ENCODE measurements at places on chromosomes 3 and 15.

DNA sequence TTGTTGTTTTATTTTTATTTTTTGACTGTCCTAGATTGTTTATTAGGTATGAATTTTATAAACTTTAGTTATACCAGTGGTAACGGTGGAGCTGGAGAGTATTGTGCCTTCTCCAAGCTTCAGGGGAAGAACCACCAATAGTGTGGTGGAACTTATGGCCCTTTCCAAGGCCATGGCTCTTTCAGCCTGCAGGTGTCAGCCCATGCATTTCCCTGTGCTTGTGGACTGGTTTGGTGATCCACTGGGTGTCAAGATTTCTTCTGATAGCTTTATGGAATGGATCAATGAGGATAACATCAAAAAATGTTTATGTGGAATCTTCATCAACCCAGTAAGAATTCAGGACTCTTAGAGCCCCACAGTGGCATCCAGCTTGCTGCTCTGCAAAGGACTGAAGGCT, 19.2 kb upstream of the SCAMP5 start:
- no peak for DNase-seq

GRCh38 chr3:68136411-68136810, 482.0 kb upstream of the SUCLG2 start:
- DNase-seq, result no peak

DNA sequence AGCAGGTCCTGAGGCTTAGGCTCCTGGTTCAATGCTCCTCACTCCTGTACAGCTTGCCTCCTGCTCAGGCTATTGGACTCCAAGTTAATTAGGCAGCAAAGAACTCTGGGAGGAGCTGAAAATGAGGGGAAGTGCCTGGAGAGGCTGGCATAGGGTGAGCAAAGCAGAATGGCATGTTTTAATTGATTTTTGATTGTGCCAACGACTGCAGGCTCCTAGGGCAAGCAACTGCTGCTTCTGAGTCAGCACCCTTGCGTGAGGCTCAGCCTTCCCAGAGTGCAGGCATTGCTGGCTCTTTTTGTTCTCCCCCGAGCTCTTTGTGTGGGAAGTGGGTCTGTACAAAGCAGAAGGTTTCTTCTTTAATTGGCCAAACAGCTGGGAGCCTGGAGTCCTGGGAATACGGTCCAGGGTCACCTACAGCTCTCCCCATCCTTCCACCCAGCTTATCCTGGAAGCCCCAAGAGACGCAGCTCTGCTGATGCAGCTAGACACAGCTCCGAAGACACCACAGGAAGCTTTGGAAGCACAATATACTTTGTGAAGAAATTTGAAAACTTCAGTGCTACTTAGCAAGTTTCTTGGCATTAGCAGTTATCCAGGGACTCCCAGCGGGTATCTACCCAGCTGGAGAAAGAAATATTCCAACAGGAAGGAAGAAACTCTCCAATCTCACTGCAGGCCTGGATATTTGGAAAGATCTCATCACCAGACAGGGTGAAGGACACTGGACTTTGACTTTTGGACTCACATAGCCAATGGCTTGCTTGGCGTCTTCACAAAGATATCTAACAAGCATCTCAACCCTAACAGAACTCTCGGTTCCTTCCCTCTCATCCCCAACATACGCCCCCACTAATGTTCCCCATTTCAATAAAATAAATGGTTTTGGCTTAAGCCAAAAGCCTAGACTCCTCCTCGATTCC, 76.8 kb downstream of the BDH1 start:
- DNase-seq, result no peak

DNA sequence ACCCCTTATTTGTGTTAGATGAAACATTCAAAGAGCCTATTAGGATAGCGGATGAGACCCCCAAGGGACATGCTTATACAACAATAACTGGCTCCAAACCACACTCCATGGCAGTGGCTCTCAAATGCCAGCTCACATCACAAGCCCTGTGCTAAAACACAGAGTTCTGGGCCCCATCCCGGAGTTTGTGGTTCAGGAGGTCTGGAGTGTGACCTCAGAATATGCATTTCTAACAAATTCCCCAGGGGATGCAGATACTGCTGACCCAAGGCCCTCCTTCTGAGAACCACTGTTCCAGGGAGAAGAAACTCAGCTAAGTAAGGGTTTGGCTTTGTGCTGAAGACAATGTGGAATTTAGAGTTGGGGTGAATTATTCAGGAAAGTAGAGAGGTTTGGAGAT, 3.6 kb downstream of the CCRL2 start:
- DNase-seq, result no peak

DNA sequence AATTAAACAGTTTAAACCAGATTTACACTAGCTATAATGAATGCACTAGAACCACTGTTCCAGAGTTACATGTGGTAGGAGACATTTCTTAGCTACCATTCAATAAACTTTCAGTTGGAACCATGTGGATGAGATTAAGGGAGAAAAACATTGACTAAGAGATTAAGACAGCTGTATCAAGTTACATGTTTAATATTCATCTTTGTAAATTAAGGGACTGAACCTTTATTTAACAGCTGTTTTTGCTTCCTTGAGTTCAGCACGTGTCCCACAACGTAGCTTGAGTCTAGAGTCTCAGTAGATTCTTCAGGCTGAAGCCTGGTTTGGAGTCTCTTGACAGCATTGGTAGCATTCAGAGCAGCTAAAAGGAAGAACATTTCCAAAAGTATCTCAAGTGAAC, 27.2 kb upstream of the CFAP44 start:
- DNase-seq, result no peak

DNA sequence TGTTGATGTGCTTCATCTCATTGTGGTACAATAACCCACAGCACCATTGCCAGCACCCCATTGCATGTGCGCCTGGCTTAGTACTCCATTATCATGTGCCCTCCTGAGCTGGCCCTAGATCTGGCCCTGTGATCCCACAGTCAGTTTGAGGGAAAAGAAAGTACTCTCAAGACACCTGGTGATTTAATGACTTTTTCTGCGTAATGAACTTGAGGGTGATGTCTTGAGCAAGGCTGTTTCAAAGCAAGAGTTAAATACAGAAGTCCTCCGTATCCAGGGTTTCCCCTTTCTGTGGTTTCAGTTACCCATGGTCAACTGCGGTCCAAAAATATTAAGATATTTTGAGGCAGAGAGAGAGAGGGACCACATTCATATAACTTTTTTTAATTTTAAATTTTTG, 16.3 kb downstream of the C3orf20 start:
- no peak for DNase-seq

DNA sequence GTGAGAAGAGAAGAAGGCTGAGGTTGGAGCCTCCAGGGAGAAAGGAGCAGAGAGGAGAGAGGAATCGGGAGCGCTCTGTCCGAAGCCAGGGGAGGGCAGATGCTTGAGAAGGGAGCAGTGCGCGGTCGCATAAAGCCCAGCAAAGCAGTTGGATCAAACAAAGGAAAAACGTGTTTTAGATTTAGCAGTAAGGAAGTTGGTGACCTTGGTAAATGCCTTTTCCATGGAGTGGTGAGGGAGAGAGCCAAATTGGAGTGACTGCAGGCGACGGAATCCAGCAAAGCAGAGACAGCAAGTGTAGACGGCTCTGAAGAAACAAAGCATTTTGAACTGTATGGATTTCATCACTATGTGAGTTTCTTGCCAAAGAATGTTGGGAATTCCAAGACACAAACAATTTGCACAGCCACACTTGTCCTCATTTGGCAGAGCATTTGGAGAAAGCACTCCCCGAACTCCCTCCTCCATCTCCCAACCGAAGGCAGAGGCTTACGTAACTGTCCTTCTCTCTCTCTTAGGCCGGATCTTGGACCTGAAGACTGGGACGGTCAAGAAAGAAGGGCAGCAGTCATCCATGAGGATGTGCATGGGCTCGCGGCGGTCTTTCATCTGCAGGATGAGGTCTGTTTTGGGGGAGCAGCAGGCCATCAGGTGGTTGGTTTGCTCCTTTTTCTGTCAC, 103.6 kb downstream of the ARNT2 start:
- DNase-seq, result no peak

GRCh38 chr3:17399586-17399985, 342.8 kb downstream of the TBC1D5 start:
- DNase-seq, result no peak

DNA sequence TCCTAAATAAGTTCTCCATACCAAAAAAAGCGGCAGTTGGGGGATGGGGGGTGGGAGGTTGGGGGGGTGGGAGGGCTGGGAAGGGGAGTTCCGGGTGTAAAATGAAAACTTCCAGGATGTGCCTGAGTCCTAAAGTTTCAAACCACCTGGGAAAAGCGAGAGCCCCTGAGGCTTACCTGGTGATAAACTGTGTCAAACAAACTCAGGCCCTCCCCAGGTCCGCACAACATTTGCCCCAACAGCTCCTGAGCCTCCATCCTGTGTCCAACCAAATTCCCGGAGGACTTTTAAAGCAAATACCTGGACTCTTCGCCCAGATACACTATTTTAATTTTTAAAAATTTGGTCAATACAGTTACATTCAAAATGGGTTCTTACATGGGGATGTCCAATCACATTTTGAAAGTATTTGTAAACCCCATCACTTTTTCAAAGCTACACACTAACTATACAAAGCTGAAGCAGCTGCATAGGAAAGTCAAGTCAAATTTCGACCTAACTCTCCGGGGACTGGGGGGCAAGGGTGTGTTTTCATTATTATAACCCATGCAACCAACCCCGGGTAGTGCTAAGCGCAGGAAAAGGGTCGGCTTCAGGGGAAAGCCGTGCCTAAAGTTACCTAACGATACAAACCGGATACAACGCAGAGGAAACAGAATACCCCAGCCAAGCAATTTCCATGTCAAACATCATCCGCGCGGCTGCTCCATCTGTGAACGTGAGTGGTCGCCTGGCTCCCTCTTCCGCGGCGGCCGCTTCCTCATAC, 685 bp upstream of the FOXB1 start:
- DNase-seq, result no peak

- DNase-seq, result no peak
These were observed 43.2 kb upstream of the FGD5 start for GRCh38 chr3:14775563-14775962.

DNA sequence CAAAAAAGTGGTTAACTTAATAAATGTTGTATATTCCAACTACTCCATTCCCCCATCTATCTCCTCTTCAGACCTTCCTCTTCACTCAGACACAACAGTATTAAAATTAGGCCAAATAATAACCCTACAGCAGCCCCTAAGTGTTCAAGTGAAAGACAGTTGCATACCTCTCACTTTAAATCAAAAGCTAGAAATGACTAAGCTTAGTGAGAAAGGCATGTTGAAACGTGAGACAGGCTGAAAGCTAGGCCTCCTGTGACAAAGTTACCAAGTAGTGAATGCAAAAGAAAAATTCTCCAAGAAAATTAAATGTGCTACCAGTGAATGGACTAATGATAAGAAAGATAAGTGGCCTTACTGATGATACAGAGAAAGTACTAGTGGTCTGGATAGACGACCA, 71.7 kb downstream of the ANKRD28 start:
- DNase-seq, result no peak

DNA sequence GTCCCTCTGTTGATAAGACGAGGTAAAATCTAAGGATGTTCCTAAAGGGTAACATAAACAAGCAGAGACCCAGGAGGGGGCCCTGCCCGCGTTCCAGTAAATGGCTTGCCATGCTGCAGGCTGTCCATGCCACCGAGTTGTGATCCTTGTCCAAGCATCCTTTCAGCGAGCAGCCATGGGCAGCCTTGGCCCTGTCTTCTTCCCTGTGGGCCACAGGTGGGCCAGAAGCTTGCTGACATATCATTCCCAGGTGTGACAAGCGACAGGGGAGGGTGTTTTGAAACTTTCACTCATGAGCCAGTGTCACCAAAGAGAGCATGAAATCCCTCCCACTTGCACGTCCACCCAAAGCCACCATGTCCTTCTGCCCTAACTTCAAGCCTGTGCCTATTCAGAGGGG, 53.7 kb downstream of the PCSK6 start:
- no peak for DNase-seq

GRCh38 chr3:158072790-158073189, 33.4 kb downstream of the SHOX2 start:
- no peak for DNase-seq

GRCh38 chr3:141055136-141055535, 4.0 kb downstream of the SPSB4 start:
- no peak for DNase-seq

DNA sequence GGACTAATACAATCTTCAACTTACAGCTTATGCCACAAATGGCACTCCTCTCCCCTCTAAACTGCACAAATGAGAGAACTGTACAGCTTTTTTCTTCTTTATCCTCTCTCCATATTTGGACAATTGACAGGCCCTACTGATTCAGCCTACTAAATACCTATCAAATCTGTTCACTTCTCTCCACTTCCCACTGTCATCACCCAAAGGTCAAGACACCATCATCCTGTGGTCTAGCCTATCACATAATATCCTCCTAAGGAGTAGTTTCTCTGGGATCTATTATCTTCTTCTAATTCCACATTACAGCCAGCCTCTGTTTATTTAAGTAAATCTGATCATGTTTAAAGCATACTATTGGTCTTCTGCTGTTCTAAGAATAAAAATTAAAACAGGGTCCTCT, 33.0 kb upstream of the SLC12A8 start:
- DNase-seq, result no peak

DNA sequence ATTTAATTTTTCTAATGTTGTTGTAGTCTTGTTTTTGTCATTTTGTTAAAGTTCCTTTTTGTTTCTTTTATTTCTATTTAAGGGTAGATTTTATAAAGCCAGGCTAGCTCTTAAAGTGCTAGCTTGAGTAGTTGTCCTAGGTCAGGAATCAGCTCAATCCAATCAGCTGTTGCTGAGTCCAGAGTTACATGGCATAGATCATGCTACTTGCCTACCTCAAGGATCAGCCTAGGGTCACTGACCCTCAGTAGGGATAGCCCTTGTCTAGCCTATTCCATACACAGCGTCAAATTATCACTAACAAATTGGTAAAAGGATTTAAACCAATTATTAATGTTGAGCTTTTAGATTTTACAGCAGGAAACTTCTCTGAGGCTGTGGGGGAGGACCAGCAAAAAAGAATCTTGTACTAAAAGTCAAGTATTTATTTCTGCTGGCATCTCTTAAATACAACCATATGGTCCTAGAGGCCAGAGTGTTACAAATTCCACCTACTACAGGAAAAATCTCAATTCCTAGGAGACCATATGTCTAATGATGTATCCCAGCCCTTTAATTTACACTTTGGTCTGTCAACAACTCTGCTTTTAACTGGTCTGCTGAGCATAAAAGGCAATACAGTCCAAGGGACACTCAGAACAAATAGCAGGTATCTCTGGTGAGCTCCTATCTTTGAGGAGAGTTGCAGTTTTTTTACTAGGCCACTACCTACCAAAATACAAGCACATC, 138.3 kb upstream of the PTPRG start:
- no peak for DNase-seq

DNA sequence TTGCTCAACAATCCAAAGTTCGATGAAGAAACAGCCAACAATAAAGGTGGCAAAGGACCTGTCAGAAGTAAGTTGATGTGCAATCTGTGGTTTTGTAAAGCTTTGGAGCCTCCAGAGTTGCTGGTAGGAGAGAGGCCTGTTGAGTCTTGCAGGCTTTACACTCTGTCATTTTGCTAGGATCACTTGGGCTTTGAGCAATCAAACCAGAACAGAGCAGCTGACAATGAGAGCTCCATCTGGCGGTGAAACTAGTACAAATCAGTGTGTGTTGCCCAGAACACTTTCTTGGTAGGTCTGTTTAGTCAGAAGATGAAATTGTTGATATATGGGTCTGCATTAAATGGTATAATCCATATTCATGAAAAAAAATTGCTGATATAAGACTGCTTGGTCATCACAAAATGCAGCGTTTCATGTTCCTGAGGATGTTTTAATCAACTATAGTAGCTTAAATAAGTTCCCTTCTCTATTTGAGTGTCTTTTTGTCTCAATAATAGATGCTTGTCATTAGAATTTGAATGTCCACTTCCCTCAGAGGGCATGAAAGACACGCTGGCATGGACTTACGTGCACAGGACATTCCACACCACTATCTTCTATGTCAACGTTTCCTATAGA, 25.7 kb downstream of the TMOD2 start:
- DNase-seq, result no peak

- no peak for DNase-seq
These were observed 269.6 kb upstream of the ST8SIA2 start for GRCh38 chr15:92123962-92124656.

Data from activated naive CD4-positive, alpha-beta T cell (primary cell).